ENCODE measurements at places on chromosomes 2 and 18.

DNA sequence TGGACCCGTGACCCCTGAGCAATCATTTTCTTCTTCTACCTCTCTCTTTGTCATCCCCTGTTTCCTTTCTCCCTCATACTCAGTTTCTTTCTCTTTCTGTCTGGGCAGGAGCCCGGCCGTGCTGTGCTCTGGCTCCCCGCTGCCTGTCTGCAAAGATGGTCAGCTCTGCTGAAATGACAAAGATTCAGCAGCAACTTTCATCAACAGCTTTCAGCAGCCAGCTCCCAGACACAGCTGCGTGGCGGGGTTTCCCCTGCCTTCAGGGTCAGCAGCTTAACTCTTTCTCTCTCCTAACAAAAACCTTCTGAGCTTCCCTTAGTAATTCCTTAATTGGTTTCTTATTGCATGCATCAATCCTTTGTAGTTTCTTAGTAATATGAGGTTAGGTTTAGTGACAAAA, 1234.4 kb downstream of the CNTNAP5 start:
- DNase-seq: no peak

DNA sequence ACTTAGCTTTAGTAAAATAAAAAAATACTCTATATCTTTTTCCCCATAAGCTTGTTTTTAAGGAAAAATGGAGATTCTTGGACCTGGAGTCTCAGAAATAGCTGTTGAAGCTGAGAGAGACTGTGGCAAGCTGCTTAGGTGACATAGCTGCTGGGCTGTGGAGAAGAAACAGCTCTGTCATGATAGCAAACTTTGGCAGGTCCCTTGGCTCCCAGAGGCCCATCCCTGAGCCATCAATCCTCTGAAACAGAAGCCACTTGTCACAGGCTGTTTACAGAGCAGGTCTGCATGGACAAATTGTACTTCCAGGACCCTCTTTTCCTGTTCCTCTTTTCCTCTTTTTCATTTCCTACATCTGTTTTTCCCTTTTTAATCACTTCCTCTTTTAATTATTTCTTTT, 1370.1 kb upstream of the CRIM1 start:
- no peak for DNase-seq

DNA sequence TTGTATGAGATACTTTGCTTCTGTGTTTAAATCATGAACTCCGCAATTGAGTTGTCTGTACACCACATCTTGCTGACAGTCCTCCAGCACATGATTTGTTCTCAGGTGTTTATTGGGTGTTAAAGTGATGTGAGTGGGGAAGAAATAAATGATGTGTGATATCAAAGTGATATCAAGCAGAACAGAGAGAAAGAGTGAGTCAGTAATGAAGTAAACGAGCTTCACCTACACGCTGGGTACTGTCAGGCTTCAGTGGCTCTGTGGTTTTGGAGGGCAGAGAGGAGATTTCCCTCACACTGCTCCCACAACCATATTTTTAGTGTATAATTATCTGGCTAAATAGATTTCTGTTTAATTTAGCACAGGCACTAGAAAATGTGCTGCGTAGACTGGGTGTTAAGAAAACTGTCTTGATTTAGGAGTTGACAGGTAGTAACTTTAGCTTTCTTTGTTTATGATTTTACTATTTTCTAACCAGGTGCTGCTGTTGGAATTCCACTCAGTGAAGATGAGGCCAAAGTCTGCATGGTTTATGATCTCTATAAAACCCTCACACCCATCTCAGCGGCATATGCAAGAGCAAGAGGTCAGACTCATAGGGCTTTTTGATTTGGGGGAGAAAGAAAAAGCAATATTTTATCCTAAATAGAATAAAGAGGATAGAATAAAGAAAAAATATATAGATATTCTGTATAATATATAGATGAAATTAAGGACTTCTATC, 21.2 kb downstream of the ATIC start:
- DNase-seq: no peak

GRCh38 chr2:71928734-71929481, 218.8 kb downstream of the CYP26B1 start:
- DNase-seq: no peak

GRCh38 chr2:127143841-127144782, 37.2 kb upstream of the BIN1 start:
- DNase-seq: no peak

- no peak for DNase-seq
Observed at GRCh38 chr2:20558391-20559150, 92.3 kb downstream of the HS1BP3 start.

GRCh38 chr2:240579771-240580614, 6.5 kb upstream of the CAPN10 start:
- DNase-seq: peak; percentile 53

- peak; percentile 37 for DNase-seq
Observed at GRCh38 chr2:43174368-43174916, 52.0 kb downstream of the ZFP36L2 start.

DNA sequence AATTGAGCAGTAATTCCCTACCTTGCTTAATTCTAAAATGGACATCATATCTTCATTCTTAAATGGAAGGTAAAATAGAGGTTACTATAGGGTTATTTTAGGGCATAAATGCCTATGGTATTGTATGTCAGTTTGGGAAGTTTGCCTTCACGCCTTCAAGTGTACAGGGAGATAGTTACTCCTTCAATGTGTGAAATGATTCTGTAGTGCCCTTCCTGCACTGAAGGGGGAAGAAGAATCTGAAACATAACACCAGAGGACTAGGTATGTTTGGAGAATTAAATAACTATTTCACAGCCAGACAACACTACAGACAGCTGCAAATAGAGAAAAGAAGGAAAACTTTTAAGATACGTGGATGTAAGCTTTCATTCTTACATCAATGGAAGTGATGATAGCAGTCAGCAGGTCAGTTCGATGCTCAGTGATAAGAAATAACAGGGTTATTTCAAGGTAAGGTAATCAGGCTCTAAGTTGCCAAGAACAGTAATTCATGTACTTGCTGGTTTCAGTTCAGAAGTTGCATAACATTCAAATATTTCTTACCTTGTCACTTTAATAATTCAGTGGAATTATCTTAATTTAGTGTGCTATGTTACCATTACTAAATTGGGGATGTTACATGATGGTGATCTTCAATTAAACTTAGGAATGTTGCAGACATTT, 4.0 kb downstream of the PKP4 start:
- DNase-seq: no peak

- no peak for DNase-seq
Observed at GRCh38 chr2:144217853-144218633, 301.9 kb downstream of the ZEB2 start.

DNA sequence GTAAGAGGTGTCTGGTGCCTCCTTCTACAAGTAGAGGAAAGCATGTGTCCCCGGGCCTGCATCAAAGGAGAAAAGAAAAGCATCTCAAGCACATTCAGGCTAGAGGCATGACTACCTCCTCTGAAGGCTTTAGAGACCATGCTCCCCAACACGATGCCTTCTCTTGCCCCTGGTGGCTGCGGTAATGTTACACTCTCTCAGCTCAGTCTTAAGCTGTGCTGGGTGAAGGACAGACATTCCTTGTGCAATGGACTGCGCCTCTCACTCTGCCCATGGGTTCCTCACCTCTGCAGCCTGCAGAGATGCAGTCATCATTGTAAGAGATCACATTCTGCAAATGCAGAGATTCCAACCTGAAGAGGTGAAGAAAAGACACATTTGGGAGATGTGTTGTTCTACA, 148.2 kb upstream of the HNRNPA3 start:
- no peak for DNase-seq

DNA sequence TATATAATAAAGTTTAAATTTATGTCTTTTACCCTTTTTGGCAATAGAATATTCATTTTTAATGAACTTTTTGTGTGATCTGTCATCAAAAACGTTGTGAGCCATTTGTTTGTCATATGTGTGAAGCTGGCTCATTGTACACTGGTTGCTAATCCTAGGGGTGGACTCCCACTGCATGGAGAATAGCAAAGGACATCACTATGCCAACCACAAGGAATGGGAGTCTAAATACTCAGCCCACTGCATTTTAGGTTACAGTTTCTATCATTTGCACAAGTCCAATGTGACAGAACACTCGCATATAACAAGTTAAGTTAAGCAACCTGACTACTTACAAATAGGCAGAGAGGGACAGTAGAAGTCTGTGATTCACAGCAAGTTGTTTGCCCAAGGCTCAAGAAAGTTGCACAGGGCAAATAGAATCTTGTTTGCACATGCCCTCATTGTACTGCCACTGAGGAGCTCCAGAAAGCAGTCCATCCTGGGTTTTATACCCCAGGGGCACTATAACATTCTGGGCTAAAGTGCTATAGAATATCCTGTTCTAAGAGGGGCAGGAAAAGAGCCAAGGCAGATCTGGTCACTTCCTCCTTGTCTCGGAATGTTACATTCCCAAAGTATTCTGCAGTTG, 545.9 kb upstream of the GCFC2 start:
- no peak for DNase-seq
